ENCODE measurements at places on chromosomes 16 and 17.

- no peak for DNase-seq
Measured at GRCh38 chr17:16953347-16953746, 18.6 kb downstream of the TNFRSF13B start.

DNA sequence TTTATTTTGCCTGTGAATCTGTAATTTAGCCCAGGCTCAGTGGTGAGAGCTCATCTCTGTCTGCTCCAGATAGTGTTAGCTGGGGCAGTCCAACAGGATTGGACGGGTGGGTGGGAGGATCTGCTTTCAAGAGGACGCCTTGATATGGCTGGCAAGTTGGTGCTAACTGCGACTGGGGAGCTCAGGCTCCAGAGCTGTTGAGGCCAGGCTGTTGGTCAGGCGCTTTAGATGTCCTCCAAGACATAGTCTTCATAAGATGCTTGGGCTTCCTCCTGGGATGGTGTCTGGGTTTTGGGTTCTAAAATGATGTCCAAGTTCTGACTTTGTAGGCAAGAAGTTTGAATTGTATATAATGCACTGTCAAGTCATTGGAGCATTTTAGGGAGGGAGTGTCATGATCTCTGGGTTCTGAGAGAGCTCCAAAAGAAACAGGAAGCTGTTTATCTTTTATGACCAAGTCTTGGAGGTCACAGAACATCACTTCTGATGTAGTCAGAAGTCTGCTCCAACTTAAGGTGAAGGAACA, 12.8 kb upstream of the PCTP start:
- DNase-seq: no peak

DNA sequence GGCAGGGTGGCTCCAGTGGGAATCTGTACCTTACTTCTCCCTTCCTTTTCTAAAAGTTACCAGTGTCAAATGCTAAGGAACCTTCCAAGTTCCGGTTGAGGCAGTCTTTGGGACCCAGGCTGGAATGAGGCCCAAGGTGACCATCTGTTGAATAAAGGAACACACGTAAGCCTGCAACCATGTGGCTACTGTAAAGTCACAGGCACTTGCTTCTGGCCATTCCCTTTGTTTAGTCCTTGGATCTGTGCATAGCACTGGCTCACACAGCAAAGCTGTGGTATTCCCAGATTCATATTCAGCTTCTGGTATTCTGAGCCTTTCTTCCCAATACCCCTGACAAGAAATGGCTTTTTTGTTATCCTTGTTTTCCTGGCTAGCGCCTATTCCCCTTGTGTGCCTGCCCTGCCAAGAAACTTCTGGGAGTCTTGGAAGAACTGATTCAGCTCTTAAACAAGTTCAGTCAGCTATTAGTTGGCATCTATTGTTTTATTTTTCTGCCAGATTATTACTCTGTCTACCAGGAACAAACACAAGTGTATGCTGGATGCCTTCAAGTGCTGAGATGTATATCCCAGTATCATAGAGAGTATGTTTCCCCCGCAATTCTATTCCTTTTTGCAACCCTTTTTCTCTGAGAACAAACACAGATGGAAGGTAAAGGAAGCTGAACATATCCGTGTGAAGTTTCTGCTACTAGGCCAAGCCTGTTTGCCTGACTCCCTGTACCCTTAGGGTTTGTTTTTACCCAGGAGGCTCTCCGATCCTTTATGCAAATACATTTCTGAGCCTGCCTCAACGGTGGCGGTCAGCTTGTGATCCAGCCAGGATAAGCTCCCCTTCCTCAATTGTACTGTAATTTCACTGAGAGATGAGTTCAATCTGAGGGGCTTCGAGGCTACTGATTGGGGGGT, 13.2 kb downstream of the TMEM238L start:
- no peak for DNase-seq

GRCh38 chr16:68768771-68769170, 31.7 kb downstream of the CDH1 start:
- no peak for DNase-seq

GRCh38 chr17:57132663-57133062, 47.6 kb downstream of the AKAP1 start:
- DNase-seq: no peak

DNA sequence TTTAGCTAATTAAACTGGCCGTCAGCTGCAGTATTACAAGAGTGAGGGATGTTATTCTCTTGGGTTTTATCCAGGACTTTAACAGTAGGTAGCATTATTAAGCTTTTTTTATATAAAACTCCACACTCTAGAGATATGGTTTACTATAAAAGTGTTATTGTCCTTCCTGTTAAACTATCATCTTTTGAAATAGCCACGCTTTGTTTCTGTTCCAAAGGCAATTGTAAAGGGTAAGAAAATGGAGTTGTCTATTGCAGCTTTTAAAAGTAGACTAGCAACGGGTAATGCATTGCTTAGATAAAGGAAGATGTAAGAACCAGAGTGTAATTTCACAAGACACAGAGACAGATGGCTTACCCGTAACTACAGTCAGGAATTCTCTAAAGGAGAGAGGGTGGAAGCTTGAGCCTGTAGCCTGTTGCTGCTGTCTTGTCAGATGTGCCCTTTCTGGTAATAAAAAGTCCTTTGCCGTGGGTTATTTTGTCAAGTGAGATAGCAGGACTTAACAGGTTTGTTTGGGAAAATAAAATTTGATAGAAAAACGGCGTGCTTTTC, 56.4 kb downstream of the WWOX start:
- no peak for DNase-seq
